ENCODE measurements at places on chromosomes 2 and 18.

DNA sequence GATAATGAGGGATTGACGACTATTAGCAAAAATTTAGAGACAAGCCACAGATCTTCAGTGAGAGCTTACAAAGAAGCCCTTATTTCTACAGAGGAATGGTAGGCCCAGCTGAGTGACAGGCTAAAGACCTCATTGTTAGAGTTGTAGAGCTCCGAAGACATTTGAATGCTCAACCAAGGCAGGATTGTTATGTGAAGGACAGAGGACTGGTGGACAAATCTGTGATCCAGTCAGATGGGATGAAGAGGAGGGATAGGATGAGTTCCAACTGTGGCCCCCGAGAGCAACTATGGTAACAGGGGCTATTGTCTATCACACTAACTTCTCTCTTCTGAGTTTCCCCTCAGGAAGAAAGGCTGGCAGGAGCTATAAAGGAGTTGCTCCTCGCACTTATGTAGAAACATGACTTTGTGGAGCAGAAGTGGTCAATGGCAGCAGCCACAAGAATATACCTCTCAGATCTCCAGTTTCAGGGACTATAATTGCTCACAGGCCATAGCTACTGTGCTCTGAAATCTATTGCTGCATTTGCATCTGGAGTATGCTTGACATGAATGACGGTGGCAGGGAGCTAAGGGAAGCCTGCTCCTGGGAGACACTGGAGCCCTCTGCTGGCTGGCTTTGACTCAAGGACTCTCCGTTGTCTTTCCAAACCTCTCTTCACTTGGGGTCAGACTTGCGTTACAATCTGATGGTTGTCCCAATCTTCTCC, 50.3 kb upstream of the GREB1L start:
- DNase-seq, result peak; percentile 14

DNA sequence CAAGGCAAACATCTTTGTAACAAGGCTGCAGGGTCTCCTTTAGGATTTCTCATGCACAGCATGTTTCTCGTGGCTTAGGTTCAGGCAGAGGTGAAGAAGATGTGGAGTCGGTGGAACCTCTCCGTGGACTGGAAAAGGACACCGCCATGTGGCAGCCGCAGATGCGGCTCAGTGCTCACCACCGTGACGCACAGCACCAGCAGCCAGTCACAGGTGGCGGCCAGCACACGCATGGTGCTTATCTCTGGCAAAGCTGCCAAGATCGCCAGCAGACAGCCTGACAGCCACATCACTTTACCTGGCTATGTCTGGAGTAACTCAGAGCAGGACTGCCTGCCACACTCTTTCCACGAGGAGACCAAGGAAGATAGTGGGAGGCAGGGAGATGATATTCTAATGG, 86.6 kb downstream of the PTH2R start:
- no peak for DNase-seq

GRCh38 chr18:23503963-23504344, 643 bp downstream of the RMC1 start:
- DNase-seq, result no peak

DNA sequence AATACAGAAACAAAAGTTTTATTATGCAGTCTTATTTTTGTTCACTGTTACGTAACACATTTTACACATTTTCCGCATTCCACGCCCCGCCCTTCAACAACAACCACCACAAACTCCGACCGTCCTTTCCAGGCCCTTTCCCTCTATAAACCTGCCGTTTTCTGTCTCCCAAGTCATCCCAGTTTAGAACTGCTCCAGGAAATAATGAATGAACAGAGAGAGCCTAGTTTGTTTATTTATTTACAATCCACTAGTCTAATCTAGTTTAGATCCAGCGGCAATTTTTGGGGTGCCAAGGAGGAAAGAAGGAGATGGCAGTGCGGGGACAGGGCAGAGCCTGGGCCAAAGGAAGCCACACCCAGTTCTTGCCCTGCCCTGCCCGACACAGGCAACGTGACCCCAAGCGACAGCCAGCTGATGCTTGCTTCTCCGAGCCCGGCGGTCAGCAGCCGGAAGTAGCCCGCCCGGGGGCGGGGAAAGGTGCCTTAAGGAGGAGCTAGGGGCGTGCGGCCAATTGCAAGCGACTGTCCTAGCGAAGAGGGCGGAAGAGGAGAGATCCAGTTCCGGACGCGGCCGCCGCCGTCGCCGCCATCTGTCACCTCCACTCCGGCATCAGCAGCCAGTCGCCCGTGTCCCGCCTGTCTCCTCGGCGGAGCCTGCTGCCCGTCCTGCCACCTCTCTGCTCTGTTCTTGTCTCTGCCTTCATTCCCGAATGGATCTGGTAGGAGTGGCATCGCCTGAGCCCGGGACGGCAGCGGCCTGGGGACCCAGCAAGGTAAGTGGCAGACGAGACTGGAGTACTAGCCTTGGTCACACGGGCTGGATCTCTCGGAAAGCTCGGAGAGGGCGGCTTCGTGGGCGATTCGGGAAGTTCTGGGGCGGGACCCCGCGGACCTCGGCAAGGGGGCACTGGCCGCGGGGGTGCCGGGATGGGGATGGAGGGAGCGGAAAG, at the start of gene RIOK3:
Gene RIOK3 (plus strand): TSS at position 560 of the 952 bp plus-strand sequence. CDS start 153 bp downstream, at position 713.
- DNase-seq, result peak; percentile 86

- no peak for DNase-seq
Observed at GRCh38 chr2:24970483-24971285, 1.1 kb downstream of the DNAJC27 start.

- DNase-seq, result no peak
Observed at GRCh38 chr2:13000664-13001363, 284.1 kb downstream of the TRIB2 start.

DNA sequence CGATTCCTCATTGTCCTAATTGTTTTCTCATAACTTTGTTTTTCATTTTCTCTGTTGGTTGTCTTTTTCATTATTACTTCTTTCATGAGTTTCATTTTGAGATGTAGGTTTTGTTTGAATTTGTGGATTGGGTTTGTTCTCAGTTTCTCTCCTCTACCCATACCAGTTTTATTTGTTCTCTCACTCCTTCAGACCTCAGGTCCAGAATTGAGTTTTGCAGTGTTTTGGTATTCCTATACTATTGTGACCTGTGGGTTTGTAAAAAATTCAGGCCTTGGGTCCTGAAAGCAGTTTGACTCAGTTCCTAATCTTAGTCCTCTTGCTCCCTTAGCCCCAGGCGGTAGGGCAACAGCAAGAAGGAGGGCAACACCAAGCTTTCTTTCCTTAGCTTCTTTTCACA, 28.3 kb upstream of the UBE2E3 start:
- DNase-seq, result no peak

GRCh38 chr2:41723526-41723925, 324.3 kb upstream of the PKDCC start:
- DNase-seq, result no peak

DNA sequence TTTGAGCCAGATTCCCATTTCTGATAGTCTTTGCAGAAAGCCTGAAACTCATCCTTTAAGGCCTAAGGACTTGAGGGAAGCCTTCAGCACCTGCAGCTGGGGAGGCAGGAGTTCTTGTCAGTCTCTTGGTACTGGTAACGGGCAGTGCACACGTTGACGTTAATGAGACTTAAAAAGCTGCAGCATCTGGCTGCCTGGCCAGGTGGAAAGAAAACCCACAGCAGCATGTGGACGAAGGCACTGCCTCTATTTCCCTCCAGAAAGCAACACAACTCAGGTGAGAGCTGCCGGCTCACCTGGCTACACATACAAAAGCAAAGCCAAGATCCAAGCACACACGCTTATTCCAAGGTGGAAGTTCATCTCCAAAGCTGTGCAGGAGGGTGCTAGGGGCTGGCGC, 178.8 kb downstream of the ANAPC1 start:
- no peak for DNase-seq

Data from NCI-H526 treated with DMSO at 0.1 percent for 48 hours (cell line).